DND-41 (cell line): ENCODE measurements at places on chromosomes 11 and 22.

DNA sequence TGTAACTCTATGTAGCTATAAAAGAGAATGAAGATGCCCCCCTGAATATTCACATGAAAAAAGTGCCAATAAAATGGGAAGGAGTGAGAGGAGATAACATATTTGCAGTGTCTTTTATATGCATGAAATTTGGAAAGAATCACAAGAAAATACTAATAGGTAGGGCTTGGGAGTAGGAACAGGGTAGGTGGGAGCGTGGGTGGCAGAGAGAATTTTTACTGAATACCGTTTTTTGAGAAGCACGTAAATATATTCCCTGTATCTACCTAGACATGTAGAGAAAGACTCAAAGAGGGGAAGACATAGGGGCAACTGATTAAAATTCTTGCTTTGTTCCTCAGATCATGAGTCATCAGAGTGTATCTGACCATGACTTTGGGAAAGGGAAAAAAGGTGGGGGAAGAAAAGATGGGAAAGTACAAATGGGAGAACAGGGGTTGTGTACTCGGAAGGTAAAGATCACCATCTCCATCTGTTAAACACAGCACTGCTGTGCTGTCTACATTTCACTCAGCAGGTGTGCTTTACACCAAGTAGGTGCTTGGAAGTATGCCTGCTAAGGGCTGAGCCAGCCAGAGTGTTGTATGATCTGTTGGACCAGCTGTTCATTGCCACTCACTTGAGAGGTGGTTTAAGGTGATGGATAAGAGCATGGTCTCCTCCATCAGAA lies 16.0 kb downstream of the PRR5L start:
- DNase-seq: no peak

- DNase-seq: no peak
These were observed 28.0 kb downstream of the FADS2 start for GRCh38 chr11:61855939-61856680.

DNA sequence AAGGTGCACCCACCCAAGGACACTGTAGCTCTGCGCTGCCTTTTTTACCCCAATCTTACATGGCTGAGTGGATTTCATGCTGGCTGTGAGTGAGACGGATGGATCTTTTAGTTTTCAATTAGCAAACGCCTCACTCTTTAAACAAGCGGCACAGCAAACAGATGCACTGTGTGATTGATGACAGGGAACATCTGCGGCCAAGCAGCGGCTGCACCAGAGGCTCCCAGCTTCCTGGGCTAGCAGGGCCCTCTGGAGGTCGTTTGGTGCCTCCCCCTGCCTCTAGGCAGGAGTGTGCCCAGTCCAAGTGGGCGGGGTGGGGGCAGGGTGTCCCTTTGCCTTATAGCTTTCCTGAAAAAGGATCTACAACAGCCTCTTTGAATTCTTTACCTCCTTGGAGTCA lies 2.1 kb upstream of the DRD2 start:
- DNase-seq: no peak

DNA sequence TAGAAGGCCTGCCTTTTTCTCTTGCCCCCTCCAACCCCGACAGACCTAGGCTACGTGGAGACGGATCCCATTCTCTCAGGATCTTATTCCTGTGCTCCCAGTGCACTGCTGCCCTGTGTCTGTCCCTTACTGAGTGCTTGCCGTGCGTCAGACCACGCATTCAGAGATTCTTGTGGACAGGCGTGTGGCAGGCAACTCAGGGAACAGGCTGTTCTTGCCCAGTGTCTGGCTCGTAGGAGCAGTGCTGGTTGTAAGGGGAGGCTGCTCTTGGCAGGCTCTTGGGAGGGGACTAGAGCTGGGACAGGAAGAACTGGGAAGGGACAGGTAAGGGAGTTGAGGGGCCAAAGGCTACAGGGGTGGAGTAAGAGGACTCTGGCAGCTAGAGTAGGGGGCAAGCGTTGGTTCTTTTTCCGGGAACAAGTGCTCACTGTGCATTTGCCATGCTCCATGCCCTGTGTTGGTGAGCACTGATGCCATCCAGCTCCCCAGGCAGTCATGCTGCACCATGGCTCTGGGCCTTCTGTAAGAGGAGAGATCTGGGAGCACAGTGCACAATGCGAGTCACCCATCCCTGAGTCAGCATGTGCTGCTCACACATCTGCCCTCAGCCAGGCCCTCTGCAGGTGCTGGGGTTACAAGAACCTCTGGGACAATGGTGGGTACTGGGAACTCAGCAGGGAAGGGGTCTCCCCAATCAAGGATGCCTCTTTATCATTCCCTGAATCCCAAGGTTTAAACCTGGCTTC lies 119.1 kb downstream of the TBC1D22A start:
- DNase-seq: no peak

DNA sequence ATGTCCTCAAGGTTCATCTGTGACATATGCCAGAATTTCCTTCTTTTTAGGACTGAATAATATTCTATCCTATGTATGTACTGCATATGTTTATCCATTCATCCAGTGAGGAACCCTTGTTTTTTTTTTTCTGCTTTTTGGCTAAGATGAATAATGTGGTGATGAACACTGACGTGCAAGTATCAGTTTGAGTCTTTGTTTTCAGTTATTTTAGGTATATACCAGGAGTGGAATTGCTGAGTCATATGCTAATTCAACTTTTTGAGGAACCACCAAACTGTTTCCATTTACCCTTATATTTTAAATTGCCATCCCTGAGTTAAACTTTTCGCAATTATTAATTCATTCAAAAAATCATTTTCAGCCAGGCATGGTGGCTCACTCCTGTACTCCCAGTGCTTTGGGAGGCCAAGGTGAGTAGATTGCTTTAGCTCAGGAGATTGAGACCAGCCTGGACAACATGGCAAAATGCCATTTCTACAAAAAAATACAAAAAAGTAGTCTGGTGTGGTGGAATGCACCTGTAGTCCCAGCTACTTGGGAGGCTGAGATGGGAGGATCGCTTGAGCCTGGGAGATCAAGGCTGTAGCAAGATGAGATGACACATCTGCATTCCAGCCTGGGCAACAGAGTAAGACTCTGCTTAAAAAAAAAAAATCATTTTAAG lies 64.2 kb downstream of the MICAL2 start:
- DNase-seq: no peak
